ENCODE measurements at places on chromosomes 13 and 19.

DNA sequence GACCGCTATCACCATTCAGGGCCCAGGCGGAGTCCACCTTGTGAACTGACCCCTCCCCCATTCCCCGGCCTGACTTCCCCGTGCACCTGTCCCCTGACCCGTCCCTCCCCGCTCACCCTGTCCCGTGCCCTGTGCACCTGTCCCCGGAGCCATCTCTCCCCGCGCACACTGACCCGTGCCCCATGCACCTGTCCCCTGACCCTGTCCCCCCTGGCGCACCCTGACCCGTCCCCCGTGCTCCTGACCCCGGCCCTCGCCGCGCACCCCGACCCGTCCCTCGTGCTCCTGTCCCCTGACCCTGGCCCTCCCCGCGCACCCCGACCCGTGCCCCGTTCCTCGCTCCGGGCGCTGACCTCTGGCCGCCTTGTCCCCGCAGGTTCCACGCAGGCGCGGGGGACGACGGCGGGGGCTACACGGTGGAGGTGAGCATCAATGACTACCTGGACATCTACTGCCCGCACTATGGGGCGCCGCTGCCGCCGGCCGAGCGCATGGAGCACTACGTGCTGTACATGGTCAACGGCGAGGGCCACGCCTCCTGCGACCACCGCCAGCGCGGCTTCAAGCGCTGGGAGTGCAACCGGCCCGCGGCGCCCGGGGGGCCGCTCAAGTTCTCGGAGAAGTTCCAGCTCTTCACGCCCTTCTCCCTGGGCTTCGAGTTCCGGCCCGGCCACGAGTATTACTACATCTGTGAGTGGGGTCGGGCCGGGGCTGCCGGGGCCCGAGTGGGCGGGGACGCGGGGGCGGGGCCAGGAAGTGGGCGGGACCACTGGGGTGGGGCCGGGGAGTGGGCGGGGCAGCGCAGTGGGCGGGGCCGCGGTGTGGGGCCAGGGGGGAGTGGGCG is 9.7 kb downstream of the EFNA2 start:
- peaks cover 6% of the 10 kb centered on the region for H3K4me1 ChIP-seq
- peak overlapping the region; percentile 29 for H3K4me3 ChIP-seq
- peak; percentile 24 for DNase-seq
- H3K36me3 ChIP-seq, result no peaks in the 10 kb centered on the region
- H3K27me3 ChIP-seq, result peaks cover 36% of the 10 kb centered on the region
- H3K27ac ChIP-seq, result no peak overlapping the region

DNA sequence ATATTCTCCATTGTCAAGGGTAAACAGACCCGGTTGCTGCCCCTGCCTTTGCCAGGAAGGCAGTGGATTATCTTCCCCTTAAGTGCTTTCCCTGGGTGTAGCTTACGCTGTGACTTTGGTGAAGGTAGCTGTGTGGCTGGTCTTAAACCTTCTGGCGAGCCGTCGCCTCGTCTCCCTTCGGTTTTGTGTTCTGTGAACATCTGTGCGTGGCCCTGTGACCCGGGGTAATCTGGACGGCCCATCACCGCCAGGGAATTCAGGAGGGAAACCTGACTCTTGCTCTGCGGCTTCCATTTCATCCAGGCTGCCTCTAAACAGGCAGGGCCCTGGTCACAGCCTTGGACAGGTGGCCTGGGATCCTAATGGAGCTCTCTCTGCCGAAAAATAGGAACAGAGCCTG is 78.7 kb downstream of the SHISA2 start:
- no peaks in the 10 kb centered on the region for H3K27me3 ChIP-seq
- no peak for DNase-seq
- H3K36me3 ChIP-seq, result no peaks in the 10 kb centered on the region
- no peak overlapping the region for H3K4me3 ChIP-seq
- peaks cover 6% of the 10 kb centered on the region for H3K4me1 ChIP-seq

DNA sequence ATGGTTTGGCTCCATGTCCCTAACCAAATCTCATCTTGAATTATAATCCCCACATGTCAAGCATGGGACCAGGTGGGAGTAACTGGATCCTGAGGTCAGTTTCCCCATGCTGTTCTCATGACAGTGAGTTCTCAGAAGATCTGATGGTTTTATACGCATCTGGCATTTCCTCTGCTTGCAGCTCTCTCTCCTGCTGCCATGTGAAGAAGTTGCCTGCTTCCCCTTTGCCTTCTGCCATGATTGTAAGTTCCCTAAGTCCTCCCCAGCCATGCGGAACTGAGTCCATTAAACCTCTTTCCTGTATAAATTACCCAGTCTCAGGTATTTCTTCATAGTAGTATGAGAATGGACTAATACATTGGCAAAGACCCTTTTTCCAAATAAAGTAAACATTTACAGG is 96.8 kb downstream of the TSHZ3 start:
- H3K36me3 ChIP-seq, result no peaks in the 10 kb centered on the region
- no peaks in the 10 kb centered on the region for H3K27me3 ChIP-seq
- H3K4me3 ChIP-seq, result no peak overlapping the region
- no peak overlapping the region for H3K27ac ChIP-seq
- no peaks in the 10 kb centered on the region for H3K4me1 ChIP-seq

GRCh38 chr19:3382460-3383100 is 16.2 kb downstream of the NFIC start:
- H3K27me3 ChIP-seq, result no peaks in the 10 kb centered on the region
- no peak for DNase-seq
- peaks cover 7% of the 10 kb centered on the region for H3K36me3 ChIP-seq
- no peak overlapping the region for H3K4me3 ChIP-seq
- H3K27ac ChIP-seq, result no peak overlapping the region

- H3K27ac ChIP-seq, result no peak overlapping the region
- no peak for DNase-seq
- no peak overlapping the region for H3K4me3 ChIP-seq
- no peaks in the 10 kb centered on the region for H3K4me1 ChIP-seq
- H3K27me3 ChIP-seq, result no peaks in the 10 kb centered on the region
Measured at GRCh38 chr13:65378943-65379519, 1851.1 kb downstream of the PCDH9 start.

GRCh38 chr19:48878196-48879024 is 6.2 kb downstream of the PPP1R15A start:
- no peaks in the 10 kb centered on the region for H3K27me3 ChIP-seq
- peaks cover 29% of the 10 kb centered on the region for H3K4me1 ChIP-seq
- no peak overlapping the region for H3K27ac ChIP-seq
- H3K36me3 ChIP-seq, result peaks cover 25% of the 10 kb centered on the region

DNA sequence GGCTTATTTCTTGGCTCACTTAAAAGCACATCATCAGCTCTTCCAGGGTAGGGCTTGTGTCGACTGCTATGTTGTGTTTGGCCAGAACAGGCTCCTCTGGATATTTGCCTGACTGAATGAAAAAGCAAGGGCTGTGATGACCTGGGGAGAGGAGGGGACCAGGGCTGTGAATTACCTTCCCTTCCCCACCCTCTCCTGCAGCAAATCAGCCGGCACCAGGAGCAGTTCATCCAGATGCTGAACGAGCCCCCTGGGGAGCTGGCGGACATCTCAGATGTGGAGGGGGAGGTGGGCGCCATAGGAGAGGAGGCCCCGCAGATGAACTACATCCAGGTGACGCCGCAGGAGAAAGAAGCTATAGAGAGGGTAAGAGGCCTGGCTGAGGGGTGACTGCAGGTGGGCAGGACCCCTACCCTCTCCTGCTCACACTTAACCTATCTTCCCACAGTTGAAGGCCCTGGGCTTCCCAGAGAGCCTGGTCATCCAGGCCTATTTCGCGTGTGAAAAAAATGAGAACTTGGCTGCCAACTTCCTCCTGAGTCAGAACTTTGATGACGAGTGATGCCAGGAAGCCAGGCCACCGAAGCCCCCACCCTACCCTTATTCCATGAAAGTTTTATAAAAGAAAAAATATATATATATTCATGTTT is 4.4 kb downstream of the GADD45GIP1 start:
- H3K4me3 ChIP-seq, result no peak overlapping the region
- H3K27ac ChIP-seq, result no peak overlapping the region
- DNase-seq, result no peak
- peaks cover 7% of the 10 kb centered on the region for H3K4me1 ChIP-seq
- peaks cover 57% of the 10 kb centered on the region for H3K36me3 ChIP-seq
- no peaks in the 10 kb centered on the region for H3K27me3 ChIP-seq

All from effector memory CD4-positive, alpha-beta T cell (primary cell).